Karpas-422 (cell line): ENCODE measurements at places on chromosomes 12 and 14. TPM values are rescaled to one million over a fixed set of nuclear protein-coding genes. Genes with fewer than 3 reads are reported as not detected.

Gene MIP
- total RNA-seq, result not detected in 2 replicates

- H3K4me1 ChIP-seq, result no peaks in the 10 kb centered on the region
- H3K4me3 ChIP-seq, result no peak overlapping the region
- H3K27me3 ChIP-seq, result no peaks in the 10 kb centered on the region
- no peaks in the 10 kb centered on the region for H3K36me3 ChIP-seq
Observed at GRCh38 chr12:2287151-2287550, 234.4 kb downstream of the CACNA1C start.

GRCh38 chr14:36300337-36300736 is 20.1 kb downstream of the MBIP start:
- no peaks in the 10 kb centered on the region for H3K27me3 ChIP-seq
- no peak for DNase-seq
- H3K27ac ChIP-seq, result no peak overlapping the region
- no peak overlapping the region for H3K4me3 ChIP-seq

DNA sequence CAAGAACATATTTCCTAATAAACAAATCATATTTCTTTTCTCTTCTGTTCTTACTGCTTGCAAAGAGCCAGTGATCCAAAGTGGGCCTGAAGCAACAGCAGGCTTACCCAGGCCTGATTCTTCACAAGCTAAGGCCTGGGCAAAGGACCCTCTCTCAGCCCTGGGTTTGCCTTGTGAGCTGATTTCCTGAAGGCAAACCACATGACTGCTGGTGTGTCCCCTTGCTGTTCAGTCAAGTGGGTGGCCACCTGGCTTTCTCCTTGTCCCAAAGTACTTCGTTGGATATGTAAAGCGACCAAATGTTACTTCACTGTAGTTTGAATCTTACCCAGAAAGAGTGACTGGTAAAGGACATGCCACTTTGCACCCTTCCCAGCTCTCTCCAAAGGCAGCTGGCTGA is 392.9 kb downstream of the ZFP36L1 start:
- no peak overlapping the region for H3K4me3 ChIP-seq
- H3K4me1 ChIP-seq, result no peaks in the 10 kb centered on the region
- DNase-seq, result no peak
- H3K36me3 ChIP-seq, result no peaks in the 10 kb centered on the region

DNA sequence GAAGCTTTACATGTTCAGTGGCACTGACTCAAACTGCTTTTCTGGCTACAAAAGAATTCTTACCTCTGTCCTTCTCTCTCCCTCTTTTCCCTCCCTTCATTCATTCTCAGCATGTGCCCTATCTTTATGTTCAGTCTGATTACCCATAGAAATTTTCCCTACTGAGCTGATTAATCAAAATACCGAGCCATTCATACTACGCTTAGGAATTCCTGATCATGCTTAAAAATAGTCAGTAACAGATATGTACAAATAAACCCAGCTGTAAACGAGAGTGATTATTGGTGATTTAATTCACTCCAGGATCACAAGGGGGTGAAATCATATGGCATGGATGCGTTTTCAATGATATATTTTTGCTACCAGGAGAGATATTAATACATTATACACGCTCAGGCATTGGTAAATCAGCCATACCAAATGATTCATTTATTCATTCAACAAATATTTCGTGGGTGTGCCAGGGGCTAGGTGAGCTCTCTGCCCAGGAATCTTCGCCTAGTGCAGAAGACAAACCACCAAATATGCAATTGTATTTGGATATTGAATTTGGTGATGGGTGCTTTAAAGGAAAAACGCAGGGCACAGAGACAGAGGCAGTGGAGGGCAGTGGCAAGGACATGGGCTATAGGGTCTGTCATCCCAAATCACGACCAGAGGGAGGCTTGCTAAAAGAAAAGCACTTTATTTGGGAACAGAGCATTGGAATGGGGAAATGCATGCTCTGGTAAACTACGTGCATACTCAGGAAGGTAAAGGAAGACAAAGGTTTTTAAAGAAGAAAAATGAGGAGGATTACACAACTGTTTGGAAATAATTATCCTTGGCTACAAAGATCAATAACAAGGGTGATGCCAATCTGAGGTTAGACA is 13.9 kb upstream of the VRK1 start:
- peaks cover 9% of the 10 kb centered on the region for H3K4me1 ChIP-seq
- H3K27me3 ChIP-seq, result no peaks in the 10 kb centered on the region; the same call in 1 of the 2 replicates
- H3K4me3 ChIP-seq, result no peak overlapping the region

Gene ADCY6
- not detected in 2 replicates for total RNA-seq

GRCh38 chr14:99592933-99593753 is 10.9 kb downstream of the CCDC85C start:
- DNase-seq, result no peak

GRCh38 chr12:6532927-6533652 is 1.2 kb upstream of the GAPDH start:
- no peaks in the 10 kb centered on the region for H3K27me3 ChIP-seq
- H3K4me1 ChIP-seq, result peaks cover 52% of the 10 kb centered on the region
- peak overlapping the region; percentile 96 for H3K27ac ChIP-seq
- peaks cover 40% of the 10 kb centered on the region for H3K36me3 ChIP-seq
- peak; percentile 86 for DNase-seq

GRCh38 chr12:66160704-66161103 is 9.1 kb downstream of the TMBIM4 start:
- H3K36me3 ChIP-seq, result peaks cover 13% of the 10 kb centered on the region
- H3K27me3 ChIP-seq, result no peaks in the 10 kb centered on the region
- no peak overlapping the region for H3K27ac ChIP-seq
- no peak overlapping the region for H3K4me3 ChIP-seq

DNA sequence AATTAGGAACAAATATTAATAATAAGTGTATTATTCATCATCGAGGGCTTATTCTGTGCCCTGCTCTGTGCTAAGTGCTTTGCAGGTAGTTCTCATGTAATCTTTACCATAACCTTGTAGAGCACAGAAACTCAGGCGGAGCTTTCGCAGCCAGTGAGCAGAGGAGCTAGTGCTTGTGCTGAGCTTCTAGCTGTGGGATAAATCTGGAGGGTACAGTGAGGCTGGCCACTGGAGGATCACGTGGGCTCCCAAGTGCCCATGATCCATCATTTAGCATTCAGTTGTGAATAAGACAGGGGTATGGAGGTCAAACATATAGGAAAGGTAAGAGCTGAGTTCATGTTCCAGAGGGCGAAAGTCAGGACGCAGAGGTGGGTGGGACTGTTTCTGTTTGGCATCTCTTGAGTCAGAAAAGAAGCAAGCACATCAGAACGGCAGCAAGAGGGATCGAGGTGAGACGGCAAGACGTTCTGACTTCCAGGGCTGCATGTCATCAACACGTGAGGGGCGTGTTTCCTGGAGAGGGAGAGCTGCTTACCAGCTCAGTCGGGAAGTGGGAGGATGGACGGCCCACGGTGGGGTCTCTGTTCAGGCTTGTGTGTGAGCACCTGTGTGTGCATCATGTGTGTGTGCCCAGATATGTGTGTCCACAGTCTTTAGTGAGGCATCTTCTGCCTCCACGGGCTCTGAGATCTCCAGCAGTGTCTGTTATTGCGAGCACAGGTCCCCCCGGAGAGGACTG is 16.8 kb upstream of the KRT80 start:
- no peak overlapping the region for H3K4me3 ChIP-seq
- H3K27me3 ChIP-seq, result no peaks in the 10 kb centered on the region
- H3K4me1 ChIP-seq, result 0 out of 2 replicates have a peak, but pooled peaks cover under 1% of the 10 kb centered on the region
- H3K36me3 ChIP-seq, result no peaks in the 10 kb centered on the region
- no peak overlapping the region for H3K27ac ChIP-seq

- H3K4me1 ChIP-seq, result no peaks in the 10 kb centered on the region
- no peak for DNase-seq
- no peaks in the 10 kb centered on the region for H3K27me3 ChIP-seq
- H3K4me3 ChIP-seq, result no peak overlapping the region
- no peak overlapping the region for H3K27ac ChIP-seq
Observed at GRCh38 chr14:51593397-51593796, 58.3 kb upstream of the FRMD6 start.

GRCh38 chr12:6925540-6926279 is 2.0 kb upstream of the ATN1 start:
- H3K27me3 ChIP-seq, result no peaks in the 10 kb centered on the region
- no peaks in the 10 kb centered on the region for H3K36me3 ChIP-seq
- H3K4me3 ChIP-seq, result no peak overlapping the region
- no peak overlapping the region for H3K27ac ChIP-seq
- H3K4me1 ChIP-seq, result peaks cover 73% of the 10 kb centered on the region
- peak; percentile 52 for DNase-seq

- no peak overlapping the region for H3K4me3 ChIP-seq
- H3K36me3 ChIP-seq, result no peaks in the 10 kb centered on the region
- peak; percentile 51 for DNase-seq
- peaks cover 11% of the 10 kb centered on the region for H3K4me1 ChIP-seq
- no peak overlapping the region for H3K27ac ChIP-seq
Observed at GRCh38 chr14:39665075-39665475, 232.8 kb upstream of the FBXO33 start.

Gene INSM2
- total RNA-seq, result 0.22 and 0.32 TPM in 2 replicates

DNA sequence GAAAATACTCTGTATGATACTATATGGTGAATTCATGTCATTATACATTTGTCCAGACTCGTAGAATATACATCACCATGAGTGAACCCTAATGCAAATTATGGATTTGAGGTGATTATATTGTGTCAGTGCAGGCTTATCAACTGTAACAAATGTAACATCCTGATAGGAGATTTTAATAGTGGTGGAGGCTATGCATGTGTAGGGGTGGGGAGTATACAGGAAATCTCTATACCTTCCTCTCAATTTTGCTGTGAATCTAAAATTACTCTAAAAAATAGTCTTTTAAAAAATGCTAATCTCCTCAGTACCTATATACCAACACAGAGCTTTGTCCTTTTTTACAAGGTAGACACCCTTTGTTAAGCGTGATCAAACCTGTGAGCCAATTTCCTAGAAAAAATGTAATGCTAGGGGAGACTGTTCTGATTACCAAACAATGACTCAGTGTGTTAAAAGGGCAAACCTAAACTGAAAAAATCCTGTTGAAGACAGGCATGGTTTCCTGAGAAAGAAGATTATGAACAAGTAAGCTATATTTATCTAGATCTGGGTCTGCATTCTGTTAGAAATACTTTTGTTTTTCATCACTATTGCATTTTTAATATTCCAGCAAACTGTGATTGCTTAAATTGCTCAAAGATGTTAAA is 170.9 kb downstream of the DUSP6 start:
- no peaks in the 10 kb centered on the region for H3K27me3 ChIP-seq
- no peak overlapping the region for H3K4me3 ChIP-seq
- no peak for DNase-seq
- H3K27ac ChIP-seq, result no peak overlapping the region

DNA sequence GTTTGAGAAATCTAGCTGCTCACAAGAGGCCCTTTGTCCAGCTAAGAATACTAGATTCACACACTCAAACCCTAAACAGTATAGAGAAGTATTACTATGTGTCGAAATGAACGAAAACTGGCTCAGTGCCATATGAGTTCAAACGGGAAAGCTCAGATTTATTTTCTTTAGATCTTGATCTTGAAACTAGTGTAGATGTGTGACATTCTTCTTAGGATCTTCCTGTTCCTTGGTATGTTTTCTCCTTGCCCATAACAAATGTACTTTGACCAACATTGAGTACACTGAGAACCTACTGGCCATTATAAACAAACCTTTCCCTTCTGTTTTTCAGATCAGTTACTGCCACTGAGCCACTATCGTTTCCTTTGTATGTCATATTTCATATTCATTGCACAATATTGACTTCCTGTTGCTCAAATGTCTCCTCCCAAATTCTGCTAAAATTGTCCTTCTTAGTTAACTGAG is 21.3 kb downstream of the MYBPC1 start:
- no peak for DNase-seq
- no peak overlapping the region for H3K4me3 ChIP-seq
- no peaks in the 10 kb centered on the region for H3K36me3 ChIP-seq
- H3K4me1 ChIP-seq, result no peaks in the 10 kb centered on the region

Gene DTX3
- 16.8 and 22.9 TPM in 2 replicates for total RNA-seq

Gene SYNE3
- 1.8 and 3.3 TPM in 2 replicates for total RNA-seq

GRCh38 chr12:51004504-51004903 is 21.7 kb downstream of the SLC11A2 start:
- peaks cover 9% of the 10 kb centered on the region for H3K4me1 ChIP-seq
- no peak overlapping the region for H3K27ac ChIP-seq
- DNase-seq, result no peak
- no peak overlapping the region for H3K4me3 ChIP-seq

DNA sequence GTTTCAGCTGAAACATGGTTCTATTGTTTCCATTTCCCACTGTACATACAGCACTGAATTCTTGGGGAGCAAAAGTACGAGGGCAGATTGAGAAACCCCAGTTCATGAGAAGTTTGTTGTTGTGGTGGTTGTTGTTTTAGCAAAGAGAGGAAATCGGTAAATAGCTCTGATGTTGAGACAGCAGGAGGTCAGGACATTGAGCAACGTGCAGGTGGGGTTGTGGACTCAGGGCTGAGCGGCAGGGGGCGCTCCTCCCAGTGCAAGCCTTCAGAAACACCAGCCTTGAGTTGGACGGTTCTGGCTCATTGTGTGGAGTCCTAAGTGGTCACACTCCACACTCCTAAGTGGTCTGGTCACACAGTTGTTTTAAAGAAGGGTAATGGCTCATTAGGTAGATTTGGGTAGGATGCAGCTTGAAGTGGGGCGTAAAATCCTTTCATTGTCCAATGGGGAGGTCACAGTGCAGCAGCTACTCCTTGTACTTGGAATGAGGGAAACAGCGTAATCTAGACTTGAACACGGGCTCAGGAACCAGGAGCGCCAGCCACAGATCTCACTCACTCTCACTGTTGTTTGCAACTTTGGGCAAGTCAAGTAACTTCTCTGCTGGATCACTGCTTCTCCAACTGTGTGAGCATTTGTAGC is 14.5 kb upstream of the PWP1 start:
- no peaks in the 10 kb centered on the region for H3K4me1 ChIP-seq
- H3K4me3 ChIP-seq, result no peak overlapping the region
- H3K27me3 ChIP-seq, result no peaks in the 10 kb centered on the region
- peak; percentile 75 for DNase-seq

DNA sequence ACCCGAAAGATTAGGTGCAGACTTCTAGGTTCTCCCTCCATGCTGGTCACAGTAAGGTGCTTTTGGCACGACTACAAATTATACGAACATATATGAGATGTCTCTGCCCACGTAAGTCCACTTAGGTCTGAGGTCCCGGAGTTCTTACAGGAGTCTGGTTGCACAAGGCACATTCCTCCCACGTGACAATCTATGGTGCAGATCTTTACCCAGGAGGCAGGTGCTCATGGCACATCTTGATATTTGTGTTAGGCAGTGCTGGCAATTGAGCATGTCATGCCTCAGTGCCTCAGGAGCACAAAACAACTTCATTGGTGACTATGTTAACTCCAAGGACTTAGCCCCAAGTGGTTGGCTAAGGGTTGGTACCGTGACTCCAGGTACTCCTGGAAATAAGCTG is 92.0 kb upstream of the AMN1 start:
- no peaks in the 10 kb centered on the region for H3K36me3 ChIP-seq
- H3K27ac ChIP-seq, result no peak overlapping the region
- H3K4me3 ChIP-seq, result no peak overlapping the region

DNA sequence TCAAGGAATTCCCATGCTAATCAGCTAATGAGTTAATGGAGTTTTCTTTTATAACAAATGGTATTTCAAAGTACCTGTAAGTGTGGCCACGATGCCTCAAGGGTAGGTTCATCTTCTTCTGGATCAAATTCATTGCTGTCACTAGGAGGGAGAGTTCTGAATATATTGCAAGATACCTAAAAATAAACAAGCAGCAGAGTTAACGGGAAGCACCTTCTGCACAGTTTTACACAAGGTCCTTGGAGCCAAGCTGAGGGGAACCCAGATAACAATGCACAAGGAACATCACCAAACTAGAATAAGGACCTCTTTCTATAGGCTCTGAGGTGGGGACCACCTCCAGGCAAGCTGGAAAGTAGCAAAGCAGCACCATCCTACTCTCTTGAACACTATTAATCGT is 103.2 kb upstream of the GPHB5 start:
- peaks cover 4% of the 10 kb centered on the region; the same call in 1 of the 2 replicates for H3K36me3 ChIP-seq
- H3K27ac ChIP-seq, result peak overlapping the region; percentile 12; the same call in 1 of the 2 replicates
- H3K4me1 ChIP-seq, result peaks cover 36% of the 10 kb centered on the region
- DNase-seq, result no peak

Gene CD4
- total RNA-seq, result not detected in 2 replicates
